ENCODE measurements at places on chromosomes 16 and 17. TPM values are rescaled to one million over a fixed set of nuclear protein-coding genes. Genes with fewer than 3 reads are reported as not detected.

CHRNE gene
- total RNA-seq: not detected

CNTD1 gene
- total RNA-seq: under 0.01 TPM

KRT27 gene
- not detected for total RNA-seq

TNFRSF12A gene
- 38.9 TPM for total RNA-seq

PRSS33 gene
- total RNA-seq: not detected

SLC25A19 gene
- total RNA-seq: 13.6 TPM

PDILT gene
- total RNA-seq: not detected

EPOP gene
- 1.8 TPM for total RNA-seq

KRTAP4-6 gene
- not detected for total RNA-seq

ENPP7 gene
- not detected for total RNA-seq

ARSG gene
- total RNA-seq: 29.5 TPM

TBC1D3G gene
- not detected for total RNA-seq

HBZ gene
- total RNA-seq: not detected

MEOX1 gene
- not detected for total RNA-seq

NPIPA8 gene
- not detected for total RNA-seq

IL21R gene
- total RNA-seq: under 0.01 TPM

LRRC75A gene
- 0.73 TPM for total RNA-seq

C16orf96 gene
- not detected for total RNA-seq

TMEM92 gene
- total RNA-seq: not detected

SLFN13 gene
- total RNA-seq: 5.3 TPM

CIITA gene
- total RNA-seq: 12.7 TPM

RPH3AL gene
- 0.46 TPM for total RNA-seq

ACSM5 gene
- 1.1 TPM for total RNA-seq

CCDC40 gene
- 6.2 TPM for total RNA-seq

Measured in melanocyte of skin (primary cell).